ENCODE measurements at places on chromosomes 12 and 14. TPM values are rescaled to one million over a fixed set of nuclear protein-coding genes. Genes with fewer than 3 reads are reported as not detected.

DNA sequence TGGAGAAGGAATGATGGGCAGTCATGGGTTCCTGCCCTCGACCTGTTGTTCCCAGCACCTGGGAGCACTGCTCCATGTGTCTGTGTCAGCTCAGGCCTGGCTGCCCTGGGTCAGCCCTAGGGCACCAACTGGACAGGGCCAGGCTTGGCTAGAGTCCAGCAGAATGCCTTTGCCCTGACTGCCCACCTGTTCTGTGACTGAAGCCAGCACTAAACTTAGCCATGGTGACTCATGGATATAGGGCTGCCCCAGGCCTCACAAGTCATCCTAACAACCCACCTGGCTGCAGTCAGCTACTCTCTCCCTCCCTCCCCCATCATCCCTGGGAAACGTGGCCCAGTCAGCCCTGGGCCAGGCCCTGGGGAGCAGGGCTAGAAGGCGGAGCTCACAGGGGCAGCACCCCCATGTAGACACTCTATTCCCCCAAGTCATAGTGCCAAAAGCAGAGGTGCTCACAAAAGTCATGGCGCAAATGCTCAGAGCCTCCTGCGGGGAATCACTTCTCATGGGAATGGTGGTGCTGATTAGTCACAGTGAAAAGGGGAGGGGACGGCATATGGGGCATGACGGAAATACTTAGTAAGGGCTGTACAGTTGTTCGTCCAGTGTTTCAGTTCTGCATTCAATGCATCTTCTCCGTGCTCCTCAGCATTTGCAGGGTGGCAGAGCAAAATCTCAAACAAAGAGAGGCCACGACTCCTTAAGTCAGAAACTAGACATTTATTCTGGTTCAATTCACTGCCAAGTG, 52.0 kb upstream of the NTF3 start:
- H3K36me3 ChIP-seq = no peaks in the 10 kb centered on the region
- no peak overlapping the region for H3K27ac ChIP-seq
- no peak for DNase-seq
- H3K4me1 ChIP-seq = no peaks in the 10 kb centered on the region
- H3K4me3 ChIP-seq = no peak overlapping the region
- no peaks in the 10 kb centered on the region for H3K27me3 ChIP-seq

- H3K27ac ChIP-seq = no peak overlapping the region
- no peaks in the 10 kb centered on the region for H3K4me1 ChIP-seq
- H3K27me3 ChIP-seq = no peaks in the 10 kb centered on the region
- no peak overlapping the region for H3K4me3 ChIP-seq
- DNase-seq = no peak
Observed at GRCh38 chr14:78073028-78073427, 97.1 kb upstream of the NRXN3 start.

GRCh38 chr12:31362759-31363415, 36.9 kb upstream of the SINHCAF start:
- H3K4me3 ChIP-seq = no peak overlapping the region
- peak overlapping the region; percentile 74 for H3K27ac ChIP-seq
- peak; percentile 69 for DNase-seq
- no peaks in the 10 kb centered on the region for H3K36me3 ChIP-seq

DNA sequence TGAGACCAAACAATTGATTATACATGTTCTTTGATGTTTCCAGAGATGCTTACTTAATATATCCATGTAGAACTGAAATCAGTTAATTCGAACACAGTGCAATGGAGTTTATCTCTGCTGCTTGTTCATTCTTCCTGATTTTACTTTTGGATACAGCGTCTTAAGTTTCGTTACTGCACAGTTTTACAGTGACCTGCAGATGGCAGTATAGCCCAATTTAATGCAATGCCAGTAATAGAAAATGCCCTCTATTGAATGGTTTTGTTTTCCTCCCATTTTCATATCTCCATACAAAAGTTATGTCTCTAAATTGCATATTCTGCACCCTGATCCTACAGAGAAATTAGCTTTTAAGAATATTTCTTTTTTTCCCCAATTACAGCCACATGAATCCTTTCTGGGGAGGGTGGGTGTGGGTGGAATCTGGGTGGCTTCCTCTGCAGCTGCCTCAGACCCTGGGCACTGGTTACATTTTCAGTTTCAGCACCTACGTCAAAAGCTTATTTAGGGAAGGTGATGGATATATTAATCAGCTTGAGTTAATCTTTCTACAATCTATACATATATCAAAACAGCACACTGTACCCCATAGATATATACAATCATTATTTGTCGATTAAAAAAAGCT, 101.1 kb upstream of the DCD start:
- H3K36me3 ChIP-seq = no peaks in the 10 kb centered on the region
- DNase-seq = peak; percentile 26
- H3K4me1 ChIP-seq = no peaks in the 10 kb centered on the region
- H3K27me3 ChIP-seq = no peaks in the 10 kb centered on the region
- H3K27ac ChIP-seq = no peak overlapping the region

DNA sequence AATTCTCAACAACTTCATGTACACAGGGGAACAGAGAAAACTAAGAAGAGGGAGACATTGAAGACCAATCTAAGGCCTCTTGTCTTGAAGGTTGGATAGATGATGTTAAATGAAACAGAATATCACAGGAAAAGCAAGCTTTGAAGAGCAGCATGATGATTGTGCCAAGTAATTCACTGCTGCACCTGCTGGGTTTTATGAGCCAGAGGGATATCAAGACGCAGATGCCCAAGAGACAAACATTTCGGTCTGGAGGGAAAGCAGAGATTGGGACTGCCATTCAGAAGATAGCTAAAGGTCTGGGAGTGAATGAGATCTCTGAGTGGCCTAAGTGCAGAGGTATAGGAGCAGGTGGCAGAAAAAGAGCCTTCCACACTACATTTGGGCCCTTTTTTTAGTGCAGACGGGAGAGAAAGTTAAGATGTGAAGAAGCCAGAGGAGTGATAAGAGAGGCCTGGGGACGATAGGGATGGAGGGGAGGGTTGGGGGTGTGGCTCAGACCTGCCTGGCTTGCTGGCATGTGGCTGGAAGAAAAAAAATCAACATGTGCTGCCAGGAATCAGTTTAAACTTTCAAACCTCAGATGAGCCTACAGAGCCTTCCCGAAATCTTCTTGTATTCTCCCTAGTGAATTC, 200.6 kb downstream of the AEBP2 start:
- H3K4me3 ChIP-seq = no peak overlapping the region
- no peak overlapping the region for H3K27ac ChIP-seq
- H3K4me1 ChIP-seq = no peaks in the 10 kb centered on the region
- DNase-seq = no peak
- H3K36me3 ChIP-seq = no peaks in the 10 kb centered on the region

Gene ANKS1B
- total RNA-seq = 1.7 TPM

Gene SRRM4
- 0.27 TPM for total RNA-seq

Gene AICDA
- total RNA-seq = not detected

Gene TEAD4
- 10.7 TPM for total RNA-seq
